ENCODE measurements at places on chromosomes 5 and 9. TPM values are rescaled to one million over a fixed set of nuclear protein-coding genes. Genes with fewer than 3 reads are reported as not detected.

Gene CORO2A
- 2.1 TPM for polyA plus RNA-seq

Gene TLE4
- 73.8 TPM for polyA plus RNA-seq

Gene AK1
- polyA plus RNA-seq = 53.7 TPM

Gene PBX3
- 29.5 TPM for polyA plus RNA-seq

Gene PCDHGB4
- 6.1 TPM for polyA plus RNA-seq

Gene AOPEP
- polyA plus RNA-seq = 57.2 TPM

Gene TMOD1
- polyA plus RNA-seq = 1.4 TPM

Gene ALG2
- polyA plus RNA-seq = 44.3 TPM

Gene ST6GALNAC6
- 49.7 TPM for polyA plus RNA-seq

Gene SEMA5A
- polyA plus RNA-seq = 35.6 TPM

GRCh38 chr5:135644816-135645215, 66.0 kb upstream of the CXCL14 start:
- DNase-seq = no peak

DNA sequence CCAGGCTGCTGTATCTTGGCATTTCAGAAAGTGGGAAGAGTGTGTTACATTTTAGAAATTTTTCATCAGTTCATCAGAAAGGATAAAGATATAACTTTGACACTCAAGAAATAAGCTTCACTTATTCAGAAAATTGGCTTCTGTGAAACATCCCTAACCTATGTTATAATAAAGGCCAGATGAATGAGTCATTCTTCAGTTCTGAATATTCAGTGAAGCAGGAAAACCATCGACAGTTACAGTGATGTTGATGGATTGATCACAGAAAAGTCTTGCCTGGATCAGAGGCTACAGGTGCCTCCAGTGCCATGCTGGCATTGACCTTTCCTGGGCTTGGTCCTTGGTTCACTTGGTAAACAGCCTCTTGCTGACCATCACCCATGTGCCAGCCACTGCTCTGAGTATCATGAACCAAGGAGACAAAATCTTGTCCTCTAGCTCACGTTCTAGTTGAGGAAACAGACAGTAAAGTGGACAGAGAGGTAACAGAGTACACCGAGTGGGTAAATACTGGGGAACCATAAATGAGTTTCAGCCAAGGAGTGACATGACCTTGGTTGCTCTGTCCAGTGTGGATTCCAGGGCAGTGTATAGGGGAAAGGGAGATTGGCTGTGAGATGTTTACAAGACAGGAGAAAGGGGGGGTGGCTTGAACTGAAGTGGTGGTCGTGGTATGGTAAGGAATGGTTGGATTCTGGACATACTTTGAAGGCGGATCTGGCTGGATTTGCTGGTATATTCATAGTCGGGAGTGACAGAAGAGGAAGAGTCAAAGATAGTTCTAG, 98.6 kb downstream of the AMBP start:
- DNase-seq = no peak

DNA sequence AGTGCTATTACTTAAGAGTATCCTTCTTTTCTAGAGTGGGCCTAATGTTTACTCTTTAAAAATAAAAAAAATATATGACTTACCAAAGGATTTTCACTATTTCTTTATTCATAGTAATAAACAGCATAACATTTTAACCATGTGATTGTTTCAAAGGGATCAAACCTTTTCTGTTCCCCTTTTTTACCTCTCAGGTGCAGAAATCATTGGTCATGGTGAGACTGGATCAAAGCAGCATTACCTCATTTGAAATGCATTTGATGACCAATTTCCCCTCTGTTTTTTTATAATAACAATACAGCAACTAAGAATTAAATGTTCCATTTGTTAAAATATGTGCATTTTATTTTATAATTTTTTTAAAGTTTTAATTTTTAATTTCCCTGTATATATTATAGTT, 598.0 kb upstream of the RGMB start:
- no peak for DNase-seq

GRCh38 chr5:30781643-30782042, 411.8 kb upstream of the CDH6 start:
- DNase-seq = no peak

GRCh38 chr5:14721990-14722656, 57.6 kb downstream of the OTULIN start:
- no peak for DNase-seq

GRCh38 chr9:34555936-34556525, 33.2 kb upstream of the ENHO start:
- DNase-seq = no peak

- peak; percentile 90 for DNase-seq
These were observed 57.9 kb downstream of the DIAPH1 start for GRCh38 chr5:141560725-141561483.

GRCh38 chr5:96324708-96325107, 108.3 kb downstream of the PCSK1 start:
- DNase-seq = no peak

GRCh38 chr5:103094737-103095136, 25.2 kb downstream of the GIN1 start:
- no peak for DNase-seq

DNA sequence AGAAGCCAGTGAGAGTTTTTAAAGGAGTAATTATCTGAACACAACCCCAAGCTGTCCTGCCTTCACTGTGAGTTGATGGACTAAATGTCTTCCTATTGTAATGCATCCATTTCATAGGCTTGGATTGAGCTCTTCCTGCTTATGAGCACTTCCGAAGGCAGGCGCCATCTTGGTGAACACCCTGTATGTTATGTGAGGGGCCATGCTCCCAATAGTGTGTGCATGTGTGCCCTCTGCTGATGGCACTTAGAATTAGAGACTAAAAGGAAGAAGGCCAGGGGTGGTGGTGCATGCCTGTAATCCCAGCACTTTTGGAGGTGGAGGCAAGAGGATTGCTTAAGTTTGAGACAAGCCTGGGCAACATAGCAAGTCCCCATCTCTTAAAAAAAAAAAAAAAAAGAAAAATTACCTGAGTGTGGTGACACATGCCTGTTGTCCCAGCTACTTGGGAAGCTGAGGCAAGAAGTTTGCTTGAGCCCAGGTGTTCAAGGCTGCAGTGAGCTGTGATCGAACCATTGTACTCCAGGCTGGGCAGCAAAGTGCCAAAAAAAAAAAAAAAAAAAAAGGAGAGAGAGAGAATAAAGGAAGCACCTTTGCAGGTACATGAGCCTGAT, 65.0 kb downstream of the C9orf152 start:
- DNase-seq = no peak

DNA sequence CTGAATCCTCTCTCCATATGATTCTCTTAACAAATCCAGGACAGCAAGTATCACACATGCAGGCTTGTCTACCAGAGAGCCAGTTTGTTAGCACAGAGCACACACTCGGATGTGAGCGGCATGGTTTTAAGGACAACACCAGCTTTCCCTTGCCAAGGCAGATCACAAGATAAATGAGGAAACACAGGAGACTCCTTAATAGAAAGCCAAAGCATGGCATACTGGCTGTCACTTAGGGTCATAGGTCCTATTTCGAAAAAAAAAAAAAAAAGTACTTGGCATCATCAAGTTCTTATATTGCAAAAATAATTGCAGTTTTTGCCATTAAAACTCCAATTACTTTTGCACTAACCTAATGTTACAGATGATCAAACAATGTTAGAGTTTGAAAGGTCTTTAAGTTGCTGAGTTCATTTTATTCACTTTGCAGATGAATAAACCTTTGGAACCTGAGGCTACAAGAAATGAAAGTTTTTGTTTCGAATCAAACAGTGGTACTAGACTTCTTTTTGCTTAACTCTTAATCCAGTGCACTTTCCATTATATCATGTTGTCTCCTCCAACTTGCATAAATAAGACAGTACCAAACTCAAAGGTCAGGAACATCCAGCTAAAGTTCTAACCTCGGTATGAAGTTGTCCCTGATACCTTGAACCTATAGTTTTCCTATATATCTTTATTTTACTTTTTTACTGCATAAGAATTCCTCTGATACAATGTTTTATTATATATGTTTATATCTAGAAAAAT, 138.5 kb downstream of the MPDZ start:
- no peak for DNase-seq

- DNase-seq = no peak
These were observed 26.2 kb downstream of the NREP start for GRCh38 chr5:111730659-111731382.

- DNase-seq = no peak
These were observed 110.2 kb upstream of the LMX1B start for GRCh38 chr9:126503333-126504085.

GRCh38 chr5:34603378-34603777, 52.8 kb upstream of the RAI14 start:
- DNase-seq = no peak

DNA sequence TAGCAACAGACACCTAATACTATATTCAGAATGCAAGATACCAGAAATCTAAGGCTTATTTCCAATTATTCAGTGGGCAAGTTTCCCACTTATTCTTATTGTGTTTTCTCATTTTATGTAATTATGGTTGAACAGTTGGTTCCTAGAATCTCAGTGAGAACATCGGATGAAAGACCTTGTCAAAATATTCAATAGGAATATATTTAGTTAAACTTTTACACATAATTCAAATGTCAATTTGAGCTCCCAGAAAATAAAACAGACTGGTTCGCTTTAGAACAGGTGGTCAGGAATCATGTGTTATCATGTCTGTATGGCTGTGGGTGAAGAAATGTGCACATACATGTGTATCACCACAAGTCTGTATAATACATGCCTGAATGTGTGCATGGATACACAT, 447.8 kb downstream of the MED10 start:
- DNase-seq = no peak

- no peak for DNase-seq
These were observed 15.9 kb downstream of the LOX start for GRCh38 chr5:122062205-122062604.

GRCh38 chr9:84271531-84271900, 69.0 kb downstream of the SLC28A3 start:
- DNase-seq = no peak

GRCh38 chr5:87268970-87269377, 1.3 kb downstream of the RASA1 start:
- no peak for DNase-seq

- no peak for DNase-seq
These were observed 5.2 kb downstream of the SH2D3C start for GRCh38 chr9:127773272-127773671.

GRCh38 chr9:82363198-82363597, 374.6 kb downstream of the SPATA31D1 start:
- DNase-seq = no peak

GRCh38 chr5:132868754-132869153, 2.3 kb downstream of the UQCRQ start:
- DNase-seq = no peak

GRCh38 chr5:138632900-138633489, 57.8 kb upstream of the HSPA9 start:
- no peak for DNase-seq

GRCh38 chr5:136039202-136039601, 10.4 kb downstream of the TGFBI start:
- DNase-seq = no peak

- DNase-seq = no peak
These were observed 45.2 kb upstream of the PITX1 start for GRCh38 chr5:135079099-135079681.

GRCh38 chr5:133582971-133583370, 29.4 kb downstream of the FSTL4 start:
- DNase-seq = no peak

- no peak for DNase-seq
These were observed 14.6 kb downstream of the TRIM14 start for GRCh38 chr9:98104445-98104881.

Measured in left renal cortex interstitium (tissue), 4 donors.